Activated naive CD4-positive, alpha-beta T cell (primary cell): ENCODE measurements at places on chromosomes 5 and 9.

DNA sequence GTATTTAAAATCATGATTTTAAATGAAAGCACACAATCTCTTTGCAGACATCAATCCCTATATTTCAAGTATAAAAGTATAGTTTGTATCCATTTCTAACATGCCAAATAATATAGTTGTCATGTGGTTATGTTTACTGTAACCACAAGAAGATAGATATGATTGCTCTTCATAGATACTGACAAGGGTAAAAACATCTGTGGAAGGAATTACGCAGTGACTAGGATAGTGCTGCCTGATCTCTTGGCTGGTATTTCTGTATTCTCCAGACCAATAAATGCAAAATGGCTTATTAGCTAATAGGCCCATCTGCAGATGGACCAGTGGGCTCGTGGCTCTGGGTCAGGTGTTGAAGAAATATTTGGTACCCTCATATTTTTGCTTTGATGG, 34.9 kb upstream of the FBN2 start:
- no peak for DNase-seq

- DNase-seq = no peak
Observed at GRCh38 chr5:141051521-141051866, 320 bp downstream of the PCDHB1 start.

DNA sequence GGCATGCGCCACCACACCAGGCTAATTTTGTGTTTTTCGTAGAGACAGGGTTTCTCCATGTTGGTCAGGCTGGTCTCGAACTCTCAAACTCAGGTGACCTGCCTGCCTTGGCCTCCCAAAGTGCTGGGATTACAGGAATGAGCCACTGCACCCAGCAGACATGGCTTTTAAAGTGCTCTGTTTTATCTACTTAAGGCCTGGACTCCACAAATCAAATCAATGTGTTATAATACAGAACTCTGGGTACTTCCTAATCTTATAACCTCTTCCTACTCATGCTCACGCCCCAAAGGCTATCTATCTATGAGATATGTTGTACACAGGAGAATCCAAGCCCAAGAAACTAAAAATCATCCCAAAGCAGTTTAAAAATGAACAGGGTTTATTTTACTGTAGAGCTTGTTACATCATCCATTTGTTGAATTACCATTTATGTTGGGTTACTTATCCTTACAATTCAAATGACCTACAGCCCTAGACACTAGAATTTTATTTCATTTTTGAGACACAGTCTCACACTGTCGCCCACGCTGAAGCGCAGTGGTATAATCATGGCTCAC, 155.1 kb downstream of the EFNA5 start:
- no peak for DNase-seq

DNA sequence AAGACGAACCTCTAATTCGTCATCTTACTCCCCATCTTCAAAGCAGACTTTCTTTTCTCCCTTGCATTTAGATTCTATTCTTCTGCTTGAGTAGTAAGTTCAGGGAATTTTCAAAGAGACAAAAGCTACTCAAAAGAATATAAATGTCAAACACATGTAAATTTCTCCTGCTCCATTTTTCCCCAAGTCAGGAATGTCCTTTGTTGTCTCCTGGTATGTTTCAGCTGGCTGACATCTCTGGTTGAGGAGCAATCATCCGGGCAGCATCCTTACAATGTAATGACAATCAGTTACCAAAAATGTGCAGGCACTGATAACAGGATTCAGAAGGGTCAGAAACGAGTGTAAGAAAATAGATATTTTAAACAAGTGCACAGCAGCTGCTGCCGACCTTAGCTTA, 47.6 kb upstream of the PPP1R2B start:
- no peak for DNase-seq

DNA sequence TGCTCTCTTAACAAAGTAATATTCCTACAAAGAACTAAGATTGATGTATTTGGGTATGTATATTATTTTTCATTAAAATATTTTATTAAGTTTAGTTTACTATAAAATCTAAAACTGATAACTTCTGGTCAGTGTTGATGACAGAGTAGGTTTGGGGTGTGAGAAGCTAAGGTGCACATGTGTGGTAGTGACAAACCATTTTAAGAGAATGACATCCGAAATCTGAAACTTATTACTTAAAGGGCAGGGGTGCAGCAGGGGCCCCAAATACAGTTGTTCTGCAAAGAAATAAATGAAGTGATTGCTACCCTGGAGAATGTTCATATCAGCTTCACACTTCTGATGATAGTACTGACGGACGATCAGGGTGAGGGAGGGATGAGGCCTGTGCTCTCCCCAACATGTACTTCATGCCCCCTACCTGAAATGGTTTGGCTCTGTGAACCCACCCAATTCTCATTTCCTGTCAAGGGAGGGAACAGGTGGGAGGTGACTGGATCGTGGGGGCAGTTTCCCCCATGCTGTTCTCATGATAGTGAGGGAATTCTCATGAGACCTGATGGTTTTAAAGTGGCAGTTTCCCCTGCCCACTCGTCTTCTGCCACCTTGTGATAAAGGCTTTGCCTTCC, 125.3 kb upstream of the RFX3 start:
- DNase-seq = no peak

DNA sequence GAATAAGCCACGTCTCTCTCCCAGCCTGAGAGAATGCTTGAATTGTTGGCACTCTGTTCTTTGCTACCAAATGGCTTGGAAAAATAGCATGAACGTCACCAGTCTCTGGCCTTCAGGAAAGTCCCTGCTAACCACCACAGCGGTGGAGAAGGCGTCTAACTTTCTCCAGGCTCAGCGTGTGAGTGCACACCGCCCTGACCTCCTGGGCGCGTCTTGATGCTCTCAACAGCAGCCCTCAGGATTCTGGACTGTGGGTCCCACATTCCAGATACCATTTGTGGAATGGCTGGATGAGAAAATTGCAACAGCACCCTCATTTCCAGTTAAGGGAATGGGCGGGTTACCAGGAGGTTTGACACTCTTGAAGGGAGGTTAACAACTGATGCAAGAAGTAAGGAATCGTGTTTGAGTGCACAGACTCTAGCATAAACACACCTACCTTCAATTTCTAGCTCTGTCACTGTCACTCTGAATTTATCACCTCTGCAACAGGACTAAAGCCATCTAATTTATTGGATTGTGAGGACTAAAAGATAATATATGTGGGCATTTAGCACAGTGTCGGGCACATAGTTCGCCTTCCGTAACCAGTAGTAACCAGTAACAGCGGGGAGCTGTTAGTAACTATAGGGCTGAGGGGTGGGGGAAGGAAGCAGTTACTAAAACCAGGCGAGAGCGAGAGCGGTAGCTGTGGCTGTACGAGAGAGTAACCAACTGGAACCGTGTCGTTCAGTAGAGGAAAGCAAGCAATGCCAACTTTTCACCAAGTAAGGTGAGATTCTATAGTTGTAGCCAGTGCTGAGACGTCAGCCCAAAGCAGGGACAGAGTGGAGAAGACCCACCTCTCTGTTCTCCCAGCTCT, 807 bp upstream of the PLGRKT start:
- no peak for DNase-seq

GRCh38 chr5:133933670-133934295, 34.6 kb downstream of the C5orf15 start:
- no peak for DNase-seq

DNA sequence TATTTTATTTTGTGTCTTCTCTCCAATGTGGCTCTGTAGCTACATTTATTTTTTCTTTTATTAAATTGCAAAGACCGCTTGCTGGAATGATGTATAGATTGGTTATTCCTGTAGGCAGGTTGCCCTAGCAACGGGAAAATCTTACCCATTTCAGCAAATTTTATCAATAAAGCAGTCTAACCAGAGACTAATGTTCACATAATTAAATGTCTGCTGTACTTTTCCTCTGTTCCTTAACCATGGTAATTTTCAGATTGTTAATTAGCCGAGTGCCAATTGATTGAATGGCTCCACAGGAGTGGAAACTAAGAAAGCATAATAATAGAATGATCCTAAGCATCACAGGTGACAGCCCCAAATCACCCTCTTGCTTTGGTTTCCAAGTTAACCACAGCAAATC, 134.8 kb downstream of the BASP1 start:
- no peak for DNase-seq

DNA sequence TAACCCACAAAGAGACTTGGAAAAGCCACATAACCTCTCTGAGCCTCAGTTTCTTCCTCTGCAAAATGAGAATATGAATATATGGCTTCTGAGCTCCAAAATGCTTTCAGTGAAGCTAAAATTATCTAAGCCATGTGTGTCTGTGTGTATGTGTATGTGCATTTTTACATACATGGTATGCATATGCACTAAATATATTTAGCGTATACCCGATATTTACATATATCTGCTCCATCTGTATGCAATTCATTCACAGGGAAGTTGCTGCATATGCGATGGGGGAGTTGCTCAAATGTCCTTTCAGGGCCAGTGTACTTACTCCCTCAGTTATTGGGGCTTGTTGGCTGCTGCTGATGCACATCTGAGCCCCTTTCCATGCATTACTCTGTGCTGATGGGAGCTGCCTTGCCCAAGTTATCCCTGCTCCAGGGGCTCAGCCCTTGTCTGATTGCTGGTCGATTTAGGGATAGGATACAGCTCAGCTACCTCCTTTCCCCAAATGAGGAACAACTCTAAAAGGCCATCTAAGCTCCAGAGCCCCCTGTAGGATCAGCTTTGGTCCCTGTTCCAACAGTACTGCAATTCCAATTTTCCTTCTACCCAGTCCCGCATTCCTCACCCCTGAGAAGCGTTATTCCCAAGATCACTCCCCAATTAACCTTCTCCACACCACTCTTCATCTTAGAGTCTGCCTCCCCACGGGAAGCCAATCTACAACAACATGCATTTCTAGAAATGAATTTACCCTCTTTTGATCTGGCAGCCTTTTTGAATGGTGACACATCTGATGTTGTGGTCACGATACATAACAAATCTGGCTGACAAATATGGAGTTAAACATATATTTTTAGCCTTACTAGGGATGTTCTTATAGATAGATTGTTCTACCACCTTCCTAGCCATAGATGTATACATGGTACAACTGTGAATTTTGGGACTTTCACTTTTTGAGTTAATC, 15.9 kb downstream of the RHOBTB3 start:
- no peak for DNase-seq

DNA sequence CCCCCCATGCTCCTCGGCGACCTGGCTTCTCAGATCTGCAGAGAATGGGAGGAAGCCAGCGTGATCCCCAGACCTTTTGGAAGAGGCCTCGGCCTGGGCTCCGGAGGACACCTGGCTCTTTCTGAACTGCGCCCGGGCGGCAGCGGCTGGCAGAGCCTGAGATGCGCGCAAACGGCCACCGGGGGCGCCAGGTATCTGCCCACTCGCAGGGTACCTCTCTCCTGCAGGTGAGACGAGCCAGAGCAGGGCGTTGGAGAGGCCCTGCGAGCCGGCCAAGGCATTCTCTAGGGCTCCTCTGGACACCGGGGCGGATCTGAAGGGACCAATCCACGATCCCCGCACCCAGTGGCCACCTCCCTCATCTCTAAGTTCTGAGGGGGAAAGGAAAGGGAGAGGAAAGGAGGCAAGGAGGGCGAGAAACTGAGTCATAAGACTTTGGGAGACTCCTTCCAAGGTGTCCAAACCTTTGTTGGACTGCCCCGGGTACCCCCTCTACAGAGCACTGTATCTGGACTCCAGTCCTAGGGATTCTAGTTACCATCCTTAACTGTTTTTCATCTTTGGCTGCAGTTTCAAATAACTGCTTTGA, 55.0 kb upstream of the SLC46A2 start:
- no peak for DNase-seq

DNA sequence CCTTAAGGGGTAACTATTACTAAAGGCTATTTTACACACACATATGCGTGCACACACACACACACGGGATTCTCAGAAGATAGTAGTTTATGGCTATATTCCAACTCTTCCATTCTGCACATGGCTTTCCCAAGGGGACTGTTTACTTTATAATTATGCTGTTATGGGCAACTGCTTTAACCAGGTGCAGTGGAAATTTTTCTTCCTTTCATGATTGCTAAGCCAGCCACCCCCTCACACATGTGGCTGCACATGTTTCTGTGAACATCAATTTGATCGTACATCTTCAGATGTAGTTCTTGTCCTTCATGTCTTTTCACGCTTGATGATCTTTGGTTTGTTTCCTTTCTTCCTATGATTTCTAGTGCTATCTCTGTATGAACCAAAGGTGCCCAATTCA, 37.0 kb downstream of the MRPS30 start:
- no peak for DNase-seq

DNA sequence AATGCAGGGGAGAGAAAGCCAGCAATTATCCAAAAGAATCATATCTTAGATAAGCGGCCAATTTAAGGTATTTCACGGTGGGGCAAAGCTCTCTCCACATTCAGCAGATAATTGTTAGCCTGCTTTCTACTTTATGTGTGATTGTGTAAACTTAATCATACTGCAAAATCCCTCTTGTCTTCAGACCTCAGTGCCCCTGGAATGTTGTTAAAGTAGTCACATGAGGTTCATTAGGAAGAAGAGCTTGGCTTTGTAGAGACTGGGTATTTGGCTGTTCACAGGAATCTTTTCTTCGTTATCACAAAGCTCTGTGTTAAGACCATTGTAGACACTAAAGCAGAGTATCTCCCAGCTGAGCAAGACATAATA, 127.0 kb downstream of the RFK start:
- DNase-seq = no peak

- no peak for DNase-seq
Observed at GRCh38 chr9:19690128-19690527, 98.7 kb downstream of the SLC24A2 start.
